ENCODE measurements at places on chromosomes 12 and 14.

- no peak for DNase-seq
Measured at GRCh38 chr12:29858270-29858786, 74.6 kb upstream of the TMTC1 start.

GRCh38 chr14:36130186-36130585, 46.3 kb downstream of the PTCSC3 start:
- DNase-seq = no peak

- no peak for DNase-seq
Measured at GRCh38 chr14:74029136-74029535, 10.0 kb downstream of the BBOF1 start.

GRCh38 chr12:6272300-6273204, 37.9 kb upstream of the PLEKHG6 start:
- no peak for DNase-seq

DNA sequence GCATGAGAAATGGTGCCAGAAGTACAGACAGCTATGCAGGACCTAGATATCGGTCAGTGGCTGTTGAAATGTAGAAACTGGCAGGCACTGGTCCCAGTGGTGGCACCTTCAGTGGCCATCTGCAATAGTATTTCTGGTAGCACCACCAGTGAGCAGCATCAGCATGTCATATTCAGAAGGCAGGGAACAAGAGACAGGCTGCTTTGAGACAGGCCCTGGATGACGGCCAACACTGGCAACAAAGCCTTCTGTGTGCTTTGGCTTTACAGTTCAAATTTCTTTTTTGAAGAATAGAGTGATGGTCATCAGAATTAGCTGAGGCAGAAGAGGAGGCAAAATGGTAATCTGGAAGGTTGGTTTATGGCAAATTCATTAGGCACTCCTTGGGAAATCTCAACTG, 273.4 kb upstream of the SLC16A7 start:
- no peak for DNase-seq

DNA sequence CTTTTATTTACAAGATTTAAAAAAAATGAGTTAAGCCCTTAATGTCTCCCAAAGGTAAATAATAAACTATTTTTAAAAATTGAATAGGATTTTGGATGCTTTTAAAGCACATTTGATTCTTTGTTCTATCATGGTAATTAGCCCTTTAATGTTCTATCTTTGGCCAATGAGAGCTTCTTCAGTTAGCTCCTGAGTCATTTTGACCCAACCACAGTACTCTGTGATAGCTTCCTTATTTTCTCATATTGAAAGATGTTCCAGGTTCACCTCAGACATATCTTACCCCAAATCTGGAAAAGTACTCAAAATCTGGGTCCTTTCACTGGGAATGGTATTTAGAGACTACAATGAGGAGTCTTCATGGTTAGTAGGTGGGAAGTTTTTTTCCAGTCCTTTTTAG, 98.0 kb downstream of the MYRFL start:
- no peak for DNase-seq

- DNase-seq = no peak
Measured at GRCh38 chr12:100955139-100955538, 160.6 kb downstream of the ANO4 start.

DNA sequence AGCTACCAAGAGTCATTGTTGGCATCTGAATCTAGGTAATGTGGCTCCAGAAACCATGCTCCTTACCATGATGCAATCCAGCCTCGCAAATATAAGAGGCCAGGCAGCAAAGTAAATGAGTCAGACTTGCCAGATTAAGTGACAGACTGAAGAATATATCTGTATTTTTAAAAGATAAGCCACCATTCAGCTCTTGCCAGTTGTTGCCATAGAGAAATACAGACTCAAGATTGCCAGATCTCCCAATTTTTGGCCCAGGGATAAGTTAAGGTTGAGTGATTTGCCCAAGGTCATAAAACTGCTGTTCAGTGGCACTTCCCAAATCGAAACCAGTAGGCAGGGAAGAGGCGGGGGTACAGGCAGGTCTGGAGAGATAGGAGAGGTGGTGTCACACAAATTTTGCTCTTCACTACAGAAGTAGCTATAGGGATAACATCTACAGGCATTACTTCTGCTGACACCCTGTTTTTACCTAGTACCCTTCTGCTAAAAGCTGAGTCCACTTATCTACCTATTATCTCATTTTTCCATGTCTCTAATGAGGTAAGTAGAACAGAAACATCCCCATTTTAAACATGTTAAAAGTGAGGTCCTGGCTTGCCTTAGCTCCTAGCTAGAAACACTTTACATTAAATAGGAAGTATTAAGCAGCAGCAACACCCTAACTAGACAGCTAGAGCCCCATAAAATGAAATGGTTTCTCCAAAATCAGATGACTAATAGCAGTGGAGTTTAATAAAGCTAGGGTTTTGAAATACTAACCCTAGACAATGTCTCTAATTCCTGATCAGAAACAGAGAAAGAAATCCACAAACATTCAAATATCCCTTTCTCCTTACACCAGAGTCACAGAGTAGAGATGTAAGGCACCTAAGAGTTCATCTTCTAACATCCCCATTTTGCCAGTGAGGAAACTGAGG, 19.5 kb downstream of the DCAF5 start:
- no peak for DNase-seq

DNA sequence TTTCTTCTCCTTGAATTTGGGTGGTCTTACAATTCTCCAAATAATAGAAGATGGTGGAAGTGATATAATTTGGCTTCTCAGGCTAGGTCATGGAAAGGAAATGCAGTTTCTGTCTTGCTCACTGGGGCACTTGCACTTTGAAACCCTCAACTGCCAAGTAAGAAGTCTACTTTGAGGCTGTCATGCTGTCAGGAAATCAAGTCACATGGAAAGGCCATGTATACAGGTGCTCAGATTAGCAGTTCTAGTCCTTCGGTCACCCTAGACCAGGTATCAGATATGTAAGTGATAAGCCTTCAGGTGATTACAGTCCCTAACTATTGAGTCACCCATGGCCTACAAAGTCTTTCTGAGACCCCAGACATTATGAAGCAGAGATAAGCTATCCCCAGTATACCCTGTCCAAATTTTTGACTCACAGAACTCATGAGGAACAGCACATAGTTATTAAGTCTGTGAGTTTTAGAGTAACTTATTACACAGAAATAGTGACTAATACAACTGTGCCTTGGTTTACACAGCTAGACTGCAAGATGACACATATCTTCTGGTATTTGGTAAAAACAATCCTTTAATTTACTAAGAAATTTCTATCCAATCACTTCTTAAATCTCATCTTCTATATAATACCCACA, 26.3 kb upstream of the BBS10 start:
- no peak for DNase-seq

GRCh38 chr12:132542661-132543060, 52.7 kb downstream of the FBRSL1 start:
- no peak for DNase-seq

DNA sequence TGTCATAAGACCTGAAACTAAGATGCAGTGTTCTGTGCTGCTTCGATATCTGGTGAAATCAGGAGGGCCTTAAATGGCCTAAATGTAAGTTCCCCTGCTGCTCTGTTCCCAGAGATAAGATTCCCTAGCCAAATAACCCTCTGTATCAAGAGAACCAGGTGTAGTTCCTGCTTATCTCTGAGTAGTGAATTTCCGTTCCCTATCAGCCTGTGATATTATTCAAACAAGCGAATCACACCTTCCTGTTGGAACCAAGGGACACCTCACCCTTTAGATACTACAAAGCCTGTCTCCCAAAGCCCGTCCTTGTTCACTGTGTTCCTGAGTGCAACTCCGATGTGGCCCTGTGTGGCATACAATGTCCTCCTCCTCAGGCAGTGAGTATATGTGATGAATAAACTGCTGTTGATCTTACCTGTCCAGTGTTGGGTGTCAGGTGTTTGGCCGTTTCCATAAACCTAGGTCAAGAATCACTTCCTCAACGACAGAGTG, 52.2 kb upstream of the COCH start:
- no peak for DNase-seq

DNA sequence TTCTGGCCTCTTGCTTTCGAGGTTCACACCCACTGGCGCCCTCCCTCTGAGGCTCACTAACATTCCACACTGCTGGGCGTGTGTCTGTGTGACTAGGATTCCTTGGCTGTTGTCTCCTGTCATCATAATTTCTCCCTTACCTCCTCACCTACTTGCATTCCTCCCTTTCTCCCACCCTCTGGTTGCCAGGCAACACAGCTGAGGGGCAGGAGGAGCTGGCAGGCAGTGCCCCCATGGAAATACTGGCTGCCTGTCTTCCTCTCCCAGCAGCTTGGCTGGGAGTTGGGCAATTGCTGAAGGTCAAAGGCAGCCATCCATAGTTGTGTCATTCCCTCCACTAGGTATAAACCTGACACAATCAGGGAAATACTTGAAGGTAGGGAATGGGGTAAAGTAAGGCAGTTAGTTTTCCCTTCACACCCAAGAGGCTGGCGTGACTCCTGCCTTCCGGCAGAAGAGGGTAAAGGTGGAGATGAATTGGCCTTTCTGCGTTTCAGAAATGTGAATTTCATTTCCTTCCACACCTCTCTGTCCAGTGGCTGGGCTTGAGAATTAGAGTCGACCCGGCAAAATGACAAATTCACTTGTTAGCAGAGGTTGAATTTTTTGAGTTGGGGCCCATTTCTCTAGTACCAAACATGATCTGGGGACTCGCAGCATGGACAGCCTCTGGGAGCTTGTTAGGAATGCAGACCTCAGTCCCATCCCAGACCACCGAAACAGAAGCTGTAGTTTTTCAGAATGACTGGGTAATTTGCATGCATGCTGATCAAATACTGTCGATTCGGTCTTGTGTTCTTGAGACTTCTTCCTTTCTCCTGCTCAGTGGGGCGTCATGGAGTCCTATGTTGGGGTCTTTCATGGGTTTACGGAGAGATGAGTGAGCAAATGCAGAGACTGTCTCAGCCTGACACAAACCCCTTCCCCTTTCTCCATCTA, 24.3 kb upstream of the EMP1 start:
- DNase-seq = no peak

Data from effector CD4-positive, alpha-beta T cell (primary cell).